ENCODE measurements at places on chromosomes 5 and 9.

- no peak for DNase-seq
Observed at GRCh38 chr9:116417464-116417863, 263.9 kb downstream of the PAPPA start.

DNA sequence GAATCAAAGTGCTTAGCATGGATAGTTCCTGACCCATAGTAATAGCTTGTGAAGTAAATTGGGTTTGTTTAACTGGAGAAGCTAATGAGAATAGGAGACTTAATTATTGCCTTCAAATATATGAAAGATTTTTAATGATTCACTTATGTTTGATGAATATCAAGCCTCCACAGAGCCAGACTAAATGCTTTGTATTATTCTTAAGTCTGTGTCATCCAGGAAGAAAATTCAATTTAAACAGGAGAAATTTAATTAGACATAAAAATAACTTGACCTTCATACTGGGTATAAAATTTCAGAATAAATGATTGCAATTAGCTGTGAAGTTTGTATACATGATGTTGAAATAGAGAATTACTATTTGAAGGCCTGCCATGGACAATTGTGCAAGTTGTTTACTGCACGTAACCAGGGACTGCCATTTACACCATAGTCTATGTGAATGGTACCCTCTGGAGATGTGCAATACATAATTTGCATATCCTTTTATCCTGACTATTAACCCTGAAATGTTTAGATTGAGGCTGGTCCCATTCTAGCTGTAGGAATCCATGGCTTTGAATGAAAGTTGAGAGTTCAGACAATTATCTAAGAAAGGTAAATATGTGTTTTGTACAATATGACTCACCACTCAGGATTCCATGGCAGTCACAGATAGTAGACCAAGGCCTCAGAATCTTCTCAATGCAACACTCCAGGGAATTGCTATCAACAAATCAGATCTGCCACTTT, 133.5 kb upstream of the IL12B start:
- DNase-seq: no peak

- DNase-seq: no peak
Observed at GRCh38 chr5:110757118-110757729, 18.4 kb downstream of the SLC25A46 start.

GRCh38 chr9:90514877-90515276, 127.7 kb downstream of the DIRAS2 start:
- DNase-seq: no peak

- no peak for DNase-seq
Observed at GRCh38 chr9:134690946-134691694, 49.5 kb downstream of the COL5A1 start.

- DNase-seq: no peak
Observed at GRCh38 chr5:130884023-130884422, 281.0 kb downstream of the HINT1 start.

DNA sequence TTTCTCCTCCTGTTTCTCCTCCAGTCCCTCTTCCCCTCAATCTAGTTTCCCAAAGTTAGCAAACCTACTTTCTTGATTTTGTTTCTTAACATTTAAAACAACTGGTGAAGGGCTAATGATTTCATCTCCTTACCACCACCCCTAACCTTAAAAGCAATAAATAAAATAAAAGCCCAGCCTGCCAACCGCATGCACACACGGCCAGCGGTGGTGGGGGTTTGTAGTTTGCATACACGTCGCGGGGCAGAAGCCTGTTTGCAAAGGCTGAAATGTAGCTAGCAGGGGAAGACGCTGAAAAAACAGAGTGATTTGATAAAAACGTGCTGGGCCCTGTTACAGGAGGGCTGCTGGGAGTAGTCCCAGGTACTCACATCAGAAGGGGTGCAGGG, 1.9 kb upstream of the DMRT2 start:
- no peak for DNase-seq

DNA sequence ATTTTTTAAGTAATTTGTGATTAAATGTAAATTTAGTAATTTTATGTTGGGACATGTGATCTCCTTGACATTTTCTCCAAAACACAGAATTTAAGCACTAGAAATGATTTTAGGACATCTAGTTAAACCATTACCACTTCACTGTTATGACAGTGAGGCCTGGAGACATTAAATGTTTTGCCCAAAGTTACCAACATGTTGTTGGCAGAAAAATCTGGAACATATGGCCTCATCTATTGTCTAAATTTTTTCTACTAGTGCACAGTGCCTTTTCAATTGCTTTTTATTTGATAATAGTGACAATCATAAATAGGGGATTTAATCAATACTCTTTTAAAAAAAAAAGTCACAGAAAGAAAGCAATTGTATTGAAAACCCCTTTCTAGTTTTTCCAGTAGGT, 45.6 kb downstream of the PIK3R1 start:
- no peak for DNase-seq

All from activated CD4-positive, alpha-beta T cell treated with anti-CD3 and anti-CD28 coated beads, Interleukin-2, amount 50 U/mL, for 4 hours (primary cell).